ENCODE measurements at places on chromosomes 7 and 10.

GRCh38 chr7:155798673-155799439 is 13.4 kb downstream of the SHH start:
- no peak for DNase-seq

GRCh38 chr7:144713850-144714249 is 122.0 kb downstream of the TPK1 start:
- no peak for DNase-seq

DNA sequence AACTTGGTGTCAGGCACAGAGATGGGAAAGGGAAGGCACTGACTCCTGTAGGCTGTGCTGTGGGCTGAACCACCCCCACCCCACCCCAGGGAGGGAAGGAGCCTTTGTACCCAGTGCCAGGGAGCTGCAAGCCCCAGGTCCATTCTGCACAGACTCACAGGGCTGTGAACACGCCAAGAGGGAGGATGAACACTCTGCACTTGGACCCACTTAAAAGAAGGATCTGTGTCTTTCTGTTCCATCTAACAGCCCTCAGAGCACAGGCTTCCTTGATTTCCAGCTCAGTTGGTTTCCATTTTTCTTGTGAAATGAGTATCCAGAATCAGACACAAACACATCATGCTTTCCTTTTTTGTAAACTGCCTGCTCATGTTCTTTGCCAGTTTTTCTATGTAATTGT is 84.9 kb downstream of the GRB10 start:
- DNase-seq, result no peak

GRCh38 chr7:41608447-41608846 is 94.4 kb downstream of the INHBA start:
- no peak for DNase-seq

GRCh38 chr7:92645114-92646061 is 55.2 kb upstream of the FAM133B start:
- no peak for DNase-seq

GRCh38 chr10:130904676-130905075 is 406.8 kb downstream of the TCERG1L start:
- no peak for DNase-seq

DNA sequence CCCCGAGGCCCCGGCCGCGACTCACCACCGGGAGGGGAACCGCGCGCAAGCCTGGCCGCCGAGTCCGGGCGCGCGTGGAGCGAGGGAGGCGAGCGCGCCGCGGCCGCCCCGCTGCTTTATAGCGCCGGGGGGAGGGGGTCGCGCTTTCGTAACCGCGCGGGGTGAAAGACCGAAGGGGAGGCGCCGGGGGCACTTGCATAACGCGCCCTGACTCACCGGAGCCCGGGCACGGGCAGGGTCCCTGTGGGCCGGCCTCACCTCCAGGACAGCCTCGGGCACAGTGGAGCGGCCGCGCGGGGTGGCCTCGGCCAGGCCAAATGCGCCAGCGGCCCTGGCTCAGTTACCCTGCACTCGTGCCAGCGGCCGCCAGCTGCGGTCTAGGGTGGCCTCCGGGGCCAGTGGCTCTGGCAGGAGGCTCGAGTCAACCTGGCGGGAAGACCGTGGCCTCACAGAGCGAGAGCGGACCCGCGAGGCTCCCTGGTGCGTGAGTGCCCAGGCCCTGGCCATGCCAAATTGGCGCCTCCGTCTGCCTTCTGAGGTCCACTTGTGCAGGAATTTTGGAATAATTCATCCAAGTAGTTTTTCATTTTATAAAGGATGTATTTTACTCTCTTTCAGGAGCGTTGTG is at the start of gene RBP4:
RBP4 (minus strand) TSS at position 90 of the 628 bp plus-strand sequence. CDS start 207 bp downstream, outside the sequence.
- no peak for DNase-seq

- no peak for DNase-seq
Measured at GRCh38 chr10:59006511-59007306, 169.7 kb upstream of the PHYHIPL start.

- DNase-seq, result no peak
Measured at GRCh38 chr7:2886900-2887299, 42.8 kb upstream of the GNA12 start.

DNA sequence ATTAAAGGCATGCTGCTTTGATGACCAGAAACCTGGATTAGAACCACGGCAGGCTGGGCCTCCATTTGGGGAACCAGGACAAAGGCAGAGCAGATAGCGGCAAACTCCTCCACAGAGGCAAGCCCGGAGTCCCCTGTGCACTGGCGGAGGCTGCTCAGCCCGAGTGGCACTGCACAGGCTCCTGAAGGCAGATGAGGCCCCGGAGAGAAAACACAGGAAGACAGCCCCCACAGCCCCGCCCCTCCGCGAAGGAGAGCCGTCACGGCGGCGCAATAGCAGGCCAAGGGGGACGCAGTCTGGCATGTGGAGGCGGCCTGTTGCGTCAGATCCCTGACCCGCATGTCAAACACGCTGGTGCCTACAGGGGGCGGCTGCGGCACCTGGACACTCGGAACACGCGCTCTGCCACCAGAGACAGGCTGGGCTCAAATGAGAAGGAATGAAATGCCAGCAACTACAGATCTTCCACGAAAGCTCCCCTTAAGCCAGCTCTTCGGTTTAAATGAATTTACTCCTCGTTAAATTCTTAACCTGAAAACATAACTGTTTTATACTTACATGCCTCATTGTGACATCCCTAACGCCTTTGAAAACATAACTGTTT is 128.5 kb downstream of the MAD1L1 start:
- peak; percentile 48 for DNase-seq

DNA sequence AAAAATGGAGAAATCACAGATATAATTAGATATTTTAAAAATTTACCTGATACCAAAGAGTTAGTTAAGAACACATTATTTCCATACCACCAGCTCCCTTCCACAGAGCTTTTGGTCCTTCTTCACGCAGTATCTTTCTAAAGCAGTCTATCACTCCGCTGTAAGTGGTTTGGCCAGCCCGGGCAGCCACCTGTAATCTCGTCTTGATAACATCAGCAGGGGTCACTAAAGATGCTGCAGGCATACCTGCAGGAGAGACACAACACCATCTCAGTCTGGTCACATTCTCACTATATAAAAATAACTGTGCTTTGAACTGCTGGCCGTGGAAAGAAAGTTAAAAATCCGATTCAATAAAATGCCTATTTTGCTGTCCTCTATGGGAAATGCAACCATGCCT is 200.1 kb downstream of the SLC25A13 start:
- DNase-seq, result no peak

- no peak for DNase-seq
Measured at GRCh38 chr10:87767253-87767652, 50.8 kb downstream of the ATAD1 start.

DNA sequence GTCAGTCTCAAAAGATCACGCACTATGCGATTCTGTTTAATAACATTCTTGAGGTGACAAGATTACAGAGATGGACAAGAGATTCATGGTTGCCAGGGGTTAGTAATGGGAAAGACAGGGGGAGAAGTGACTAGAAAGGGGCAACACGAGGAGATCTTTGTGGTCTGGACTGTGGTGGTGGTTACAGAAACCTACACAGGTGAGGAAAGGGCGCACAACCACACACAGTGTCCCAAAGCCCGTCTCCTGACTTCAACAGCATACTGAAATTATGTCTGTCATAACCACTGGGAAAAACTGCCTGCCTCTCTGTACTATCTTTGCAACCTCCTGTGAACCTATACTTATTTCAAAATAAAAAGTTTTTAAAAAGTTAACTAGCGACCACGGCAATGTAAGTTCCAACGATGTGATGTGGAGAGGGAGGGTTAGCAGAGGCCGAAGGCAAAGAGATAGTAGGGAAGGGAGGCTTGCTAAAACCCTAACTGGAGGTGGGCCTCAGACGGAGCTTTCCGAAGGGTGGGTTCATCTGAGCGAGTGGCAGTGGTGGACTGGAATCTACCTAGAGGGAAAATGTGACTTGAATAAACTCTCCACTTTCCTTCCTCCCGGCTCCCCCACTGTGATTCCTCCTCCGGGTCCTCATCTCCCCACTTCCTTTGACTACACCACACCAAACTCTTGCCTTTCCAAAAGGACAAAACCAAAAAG is 43.7 kb downstream of the GNA12 start:
- DNase-seq, result no peak

- no peak for DNase-seq
Measured at GRCh38 chr10:121525251-121526134, 72.8 kb downstream of the FGFR2 start.
